Right lobe of liver (tissue), 6 donors: ENCODE measurements at places on chromosomes 16 and 17.

GRCh38 chr17:78716292-78716691 lies 65.8 kb downstream of the CYTH1 start:
- no peaks in the 10 kb centered on the region for H3K36me3 ChIP-seq
- H3K27ac ChIP-seq, result no peak overlapping the region
- no peaks in the 10 kb centered on the region for H3K27me3 ChIP-seq
- H3K4me1 ChIP-seq, result peaks cover 59% of the 10 kb centered on the region

DNA sequence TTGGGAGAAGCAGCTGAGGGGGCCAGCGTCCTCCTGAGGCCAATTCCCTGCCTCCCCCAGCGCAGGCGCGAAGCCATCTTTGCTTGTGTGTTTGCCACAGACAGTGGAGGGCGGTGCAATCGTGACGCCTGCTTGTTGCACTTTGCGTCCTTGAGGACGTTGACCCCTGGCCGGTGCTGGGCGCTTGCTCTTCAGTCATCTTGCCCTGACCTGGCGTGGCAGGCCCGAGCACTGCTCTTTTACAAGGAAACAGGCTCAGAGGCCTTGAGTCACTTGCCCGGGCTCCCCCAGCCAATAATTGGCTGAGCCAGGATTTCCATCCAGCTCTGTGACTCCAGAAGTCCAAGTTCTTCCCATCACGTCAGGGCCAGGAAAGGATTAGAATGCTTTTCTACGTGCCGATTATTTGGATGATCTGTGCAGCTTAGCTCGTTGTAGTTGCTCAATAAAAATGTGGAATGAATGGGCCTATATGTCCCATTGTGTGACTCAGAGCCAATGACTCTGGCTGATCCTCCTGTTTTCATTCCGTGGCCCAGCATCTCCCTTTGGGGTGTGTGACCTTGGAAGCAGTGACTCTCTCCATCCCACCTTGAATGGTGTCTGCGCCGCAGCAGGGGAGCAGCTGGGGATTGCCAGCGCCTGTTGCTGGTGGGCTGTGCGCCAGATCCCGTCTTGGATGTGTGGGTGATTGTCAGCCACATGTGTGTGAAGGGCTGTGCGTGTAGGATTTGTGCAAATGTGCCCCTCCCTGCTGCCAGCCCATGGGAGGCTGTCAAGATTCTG lies 214.1 kb downstream of the SEC14L1 start:
- H3K4me3 ChIP-seq, result no peak overlapping the region
- no peaks in the 10 kb centered on the region for H3K27me3 ChIP-seq
- peak overlapping the region; percentile 72 for H3K27ac ChIP-seq
- DNase-seq, result peak; percentile 96
- H3K36me3 ChIP-seq, result no peaks in the 10 kb centered on the region

DNA sequence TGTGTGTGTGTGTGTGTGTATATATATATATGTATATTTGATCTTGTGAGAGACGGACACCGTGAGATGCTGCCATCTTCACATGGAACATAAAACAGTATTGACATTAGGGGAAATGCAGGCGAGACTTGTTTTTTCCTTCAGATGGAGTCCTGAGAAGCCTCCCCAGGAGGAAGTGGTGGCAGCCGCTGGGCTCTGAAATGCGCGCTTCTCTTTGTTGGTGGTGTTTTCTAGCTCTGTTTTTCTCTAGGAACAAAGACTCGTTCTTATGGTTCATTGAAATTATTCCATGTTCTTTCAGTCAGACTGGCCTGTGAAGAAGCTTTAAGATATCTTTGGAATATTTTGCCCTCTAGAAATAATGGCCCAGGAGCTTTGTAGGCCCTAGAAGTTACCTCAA lies 32.9 kb downstream of the SNX29 start:
- no peak overlapping the region for H3K4me3 ChIP-seq
- H3K27ac ChIP-seq, result no peak overlapping the region
- no peaks in the 10 kb centered on the region for H3K36me3 ChIP-seq
- DNase-seq, result no peak
- no peaks in the 10 kb centered on the region for H3K27me3 ChIP-seq

GRCh38 chr16:3183445-3184139 lies 4.4 kb upstream of the OR1F1 start:
- H3K27ac ChIP-seq, result no peak overlapping the region
- no peak for DNase-seq
- H3K36me3 ChIP-seq, result no peaks in the 10 kb centered on the region
- H3K27me3 ChIP-seq, result no peaks in the 10 kb centered on the region
- H3K4me3 ChIP-seq, result peak overlapping the region; percentile 20
- H3K4me1 ChIP-seq, result peaks cover 2% of the 10 kb centered on the region

- no peaks in the 10 kb centered on the region for H3K27me3 ChIP-seq
- no peak for DNase-seq
- no peak overlapping the region for H3K4me3 ChIP-seq
- H3K36me3 ChIP-seq, result no peaks in the 10 kb centered on the region
- H3K4me1 ChIP-seq, result no peaks in the 10 kb centered on the region
- H3K27ac ChIP-seq, result no peak overlapping the region
Measured at GRCh38 chr17:78441271-78441971, 63.0 kb downstream of the PGS1 start.

DNA sequence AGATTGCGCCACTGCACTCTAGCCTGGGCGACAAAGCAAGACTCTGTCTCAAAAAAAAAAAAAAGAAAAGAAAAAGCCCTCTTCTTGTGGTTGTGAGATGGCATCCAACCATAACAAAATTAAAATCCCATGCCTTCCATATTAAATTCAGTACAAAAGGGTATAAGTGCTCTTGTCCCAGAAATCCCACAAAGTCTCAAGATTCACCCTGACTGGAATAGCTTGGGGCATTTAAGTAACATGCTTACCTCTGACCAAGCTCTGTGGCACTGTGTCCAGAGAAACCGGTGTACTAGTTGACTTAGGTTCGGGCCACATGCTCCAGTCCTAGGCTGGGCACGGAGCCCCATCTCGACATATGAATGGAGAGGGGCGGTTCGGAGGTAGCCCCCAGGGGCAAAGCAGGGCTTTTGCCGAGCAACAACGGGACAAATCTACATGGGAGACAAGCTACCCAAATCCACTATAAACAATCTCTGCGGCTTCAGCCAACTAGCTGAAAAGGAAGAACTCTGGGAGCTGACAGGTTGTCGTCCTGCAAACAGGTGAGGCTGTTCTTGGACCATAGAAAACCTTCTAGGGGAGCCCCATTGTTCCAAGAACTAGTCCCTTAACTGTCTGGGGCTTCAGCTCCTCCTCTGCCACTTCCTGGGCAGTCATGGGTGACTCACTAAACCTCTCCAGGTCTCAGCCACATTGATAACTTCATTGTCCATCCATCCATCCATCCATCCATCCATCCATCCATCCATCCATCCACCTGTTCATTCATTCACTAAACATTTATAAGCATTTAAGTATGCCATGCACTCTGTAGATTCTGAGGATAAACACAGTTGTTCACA lies 10.3 kb upstream of the IL4R start:
- no peaks in the 10 kb centered on the region for H3K4me1 ChIP-seq
- peak; percentile 39 for DNase-seq
- no peaks in the 10 kb centered on the region for H3K36me3 ChIP-seq
- H3K4me3 ChIP-seq, result no peak overlapping the region
